ENCODE measurements at places on chromosomes 16 and 17. TPM values are rescaled to one million over a fixed set of nuclear protein-coding genes. Genes with fewer than 3 reads are reported as not detected.

The NTN3 gene
- polyA plus RNA-seq = 4.4 TPM

The TMC8 gene
- 3.7 TPM for polyA plus RNA-seq

The MFAP4 gene
- polyA plus RNA-seq = 233 TPM

The ABCA9 gene
- polyA plus RNA-seq = 17.8 TPM

The RAB34 gene
- polyA plus RNA-seq = 58.6 TPM

The OR2C1 gene
- polyA plus RNA-seq = not detected

The KRTAP4-9 gene
- polyA plus RNA-seq = not detected

The RAP1GAP2 gene
- 1.8 TPM for polyA plus RNA-seq

The FOXL1 gene
- 0.26 TPM for polyA plus RNA-seq

The PIPOX gene
- polyA plus RNA-seq = 0.74 TPM

The SEZ6 gene
- polyA plus RNA-seq = 0.12 TPM

The SLC22A31 gene
- 2.6 TPM for polyA plus RNA-seq

DNA sequence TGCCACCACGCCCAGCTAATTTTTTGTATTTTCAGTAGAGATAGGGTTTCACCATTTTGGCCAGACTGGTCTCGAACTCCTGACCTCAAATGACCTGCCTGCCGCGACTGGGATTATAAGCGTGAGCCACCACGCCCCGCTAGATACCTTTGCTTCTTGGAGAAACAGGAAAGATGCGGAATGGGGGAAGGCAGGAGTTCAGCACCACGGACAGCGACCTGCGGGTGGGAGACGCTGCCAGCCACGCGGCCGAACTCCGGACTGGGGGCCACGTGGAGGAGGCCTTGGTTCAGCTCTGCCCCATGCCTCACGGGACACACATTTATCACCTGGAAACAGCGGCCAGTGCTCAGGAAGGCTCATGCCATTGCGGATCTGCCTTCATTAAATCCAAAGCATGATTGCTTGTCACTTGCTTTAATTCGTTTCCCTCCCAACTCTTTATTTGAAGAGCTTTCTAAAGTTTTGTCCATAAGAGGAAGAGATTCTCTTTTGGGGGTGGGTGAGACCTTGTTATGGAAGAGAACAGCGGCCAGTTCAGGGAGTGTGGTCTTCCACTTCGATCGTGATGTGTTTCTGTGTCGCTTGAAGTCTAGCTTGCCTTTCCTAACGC is 219.9 kb downstream of the ENGASE start:
- DNase-seq = peak; percentile 75

DNA sequence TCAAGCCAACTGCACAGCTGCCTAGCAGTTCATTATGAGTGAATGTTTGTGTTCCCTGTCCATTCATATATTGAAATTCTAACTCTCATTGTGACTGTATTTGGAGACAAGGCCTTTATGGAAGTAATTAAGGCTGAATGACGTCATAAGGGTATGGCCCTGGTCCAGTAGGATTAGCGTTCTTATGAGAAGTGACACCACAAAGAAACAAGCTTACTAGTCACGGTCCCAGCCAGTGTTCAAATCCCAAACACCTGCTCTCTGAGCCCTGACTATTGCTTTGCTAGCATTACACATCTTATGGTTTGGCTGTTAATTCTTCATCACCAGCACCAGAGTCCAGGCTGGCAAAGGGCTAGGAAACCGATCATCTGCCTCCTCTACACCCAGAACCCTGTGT is 2.2 kb downstream of the ZNF668 start:
- DNase-seq = peak; percentile 63

- no peak for DNase-seq
Observed at GRCh38 chr16:22346483-22346882, 27.9 kb downstream of the CDR2 start.

DNA sequence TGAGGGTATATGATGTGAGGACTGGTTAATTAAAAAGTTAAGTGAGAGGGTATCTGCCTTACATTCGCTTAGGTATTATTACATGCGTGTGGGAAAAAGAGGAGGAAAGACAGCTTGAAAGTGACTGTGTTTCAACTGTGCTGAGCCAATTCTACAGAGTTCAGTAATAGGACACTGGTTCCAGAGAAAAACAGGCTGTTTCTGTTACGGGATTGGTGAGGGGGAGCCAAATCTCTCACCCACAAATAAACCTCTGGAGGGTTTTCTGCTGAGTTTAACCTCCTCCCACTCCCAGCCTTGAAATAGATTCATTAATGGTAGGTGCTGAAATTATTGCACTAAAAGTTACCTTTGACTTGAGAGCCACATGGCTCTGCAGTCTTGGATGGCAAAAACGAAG is 3.9 kb upstream of the KRT26 start:
- no peak for DNase-seq

DNA sequence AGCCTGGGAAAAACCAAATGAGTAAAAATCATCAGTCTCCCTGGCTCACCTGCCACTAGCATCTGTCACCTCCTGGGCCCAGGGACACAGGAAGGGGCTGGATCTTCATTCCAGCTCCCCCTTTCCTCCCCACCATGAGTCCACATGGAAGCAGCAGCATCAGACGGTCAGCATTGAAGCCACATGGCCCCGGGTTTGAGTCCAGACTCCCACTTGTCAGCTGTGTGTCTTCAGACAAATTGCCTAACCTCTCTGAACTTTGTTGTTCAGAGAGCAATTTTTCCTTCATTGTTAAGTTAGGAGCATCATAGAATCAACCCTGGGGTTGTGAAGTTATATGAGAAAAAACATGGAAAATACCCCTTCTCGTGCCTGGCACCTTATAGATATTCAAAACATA is 10.7 kb downstream of the CACNG4 start:
- no peak for DNase-seq

GRCh38 chr16:17548825-17549224 is 78.1 kb upstream of the XYLT1 start:
- DNase-seq = no peak

DNA sequence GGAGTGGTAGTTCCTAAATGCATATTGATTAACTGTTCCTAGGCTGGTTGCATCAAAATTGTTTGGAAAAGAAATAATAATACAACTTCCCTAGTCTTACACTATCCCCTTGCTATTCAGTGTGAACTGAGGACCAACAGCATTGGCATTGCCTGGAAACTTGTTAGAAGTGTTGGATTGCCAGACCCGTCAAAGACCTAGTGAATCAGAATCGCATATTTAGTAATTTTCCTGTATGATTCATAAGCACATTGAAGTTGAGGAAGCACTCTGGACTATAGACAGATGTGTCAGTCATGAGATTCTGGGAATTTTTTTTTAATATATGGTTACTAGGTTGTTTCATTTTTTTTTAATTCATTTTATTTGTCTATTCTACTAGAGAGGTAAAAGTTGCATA is 34.7 kb upstream of the KCNJ16 start:
- DNase-seq = no peak

DNA sequence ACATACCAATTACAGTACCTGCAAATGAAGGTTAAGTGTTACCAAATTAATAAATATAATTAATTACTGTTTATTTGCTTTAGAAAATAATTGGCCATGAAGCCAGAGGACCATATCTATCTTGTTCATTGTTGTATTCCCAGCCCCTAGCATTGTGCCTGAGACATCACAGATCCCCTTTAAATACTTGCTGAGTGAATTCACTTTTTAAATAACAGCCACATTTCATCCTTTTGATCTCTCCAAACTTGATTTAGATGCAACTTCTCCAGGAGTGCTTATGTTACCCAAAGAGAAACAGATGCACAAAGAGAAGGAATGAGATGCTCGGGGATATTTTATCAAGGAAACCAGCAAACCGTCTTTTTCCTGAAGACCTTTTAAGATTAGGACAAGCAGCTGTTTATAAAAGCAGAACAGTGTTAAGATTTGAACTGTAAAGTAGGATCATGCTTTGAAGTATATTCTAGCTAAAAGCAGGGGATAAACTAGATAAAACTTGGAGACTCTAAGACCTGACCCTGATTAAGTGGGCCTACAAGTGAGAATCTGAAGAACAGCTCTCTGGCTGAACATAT is 66.3 kb downstream of the CHD9 start:
- DNase-seq = no peak

DNA sequence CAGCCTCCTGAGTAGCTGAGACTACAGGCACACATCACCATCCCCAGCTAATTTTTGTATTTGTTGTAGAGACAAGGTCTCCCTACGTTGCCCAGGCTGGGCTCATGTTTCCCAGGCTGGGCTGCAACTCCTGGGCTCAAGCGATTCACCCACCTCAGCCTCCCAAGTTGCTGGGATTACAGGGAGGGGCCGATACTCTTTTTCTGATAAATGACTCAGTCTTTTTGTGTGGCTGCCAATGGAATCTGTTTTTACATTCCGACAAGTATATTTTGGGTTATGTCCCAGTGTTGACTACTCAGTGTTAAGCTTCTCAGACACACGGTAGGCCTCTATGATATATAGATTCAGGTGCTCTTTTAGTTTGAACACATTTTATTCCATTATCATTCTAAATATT is 58.1 kb downstream of the SLFN11 start:
- DNase-seq = no peak

GRCh38 chr17:74780443-74781238 is 4.5 kb upstream of the NAT9 start:
- DNase-seq = no peak

DNA sequence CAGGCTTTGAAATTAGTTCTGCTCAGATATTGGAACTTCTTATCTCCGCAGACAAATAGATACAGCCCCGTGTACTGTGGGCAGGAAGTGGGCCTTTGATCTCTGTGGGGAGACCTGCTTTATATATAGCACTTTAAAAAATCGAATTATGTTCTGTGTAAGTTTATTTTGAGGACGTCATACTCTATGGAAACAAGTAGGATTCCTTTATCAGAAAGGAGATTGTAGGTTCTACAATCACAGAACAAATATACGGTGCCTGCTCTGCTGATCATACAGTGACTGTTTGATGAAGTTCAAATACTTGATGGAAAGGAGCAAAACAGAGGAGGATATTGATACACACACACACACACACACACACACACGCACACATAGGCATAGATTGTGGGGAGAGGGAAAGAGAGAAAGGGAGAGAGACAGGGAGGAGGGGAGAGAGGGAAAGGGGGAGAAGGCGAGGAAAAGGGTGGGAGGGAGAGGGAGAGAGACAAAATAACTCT is 14.7 kb upstream of the TMEM220 start:
- DNase-seq = no peak

- peak; percentile 71 for DNase-seq
Observed at GRCh38 chr17:82497483-82498405, 21.8 kb upstream of the FOXK2 start.

- no peak for DNase-seq
Observed at GRCh38 chr16:58789351-58789750, 55.2 kb upstream of the GOT2 start.

DNA sequence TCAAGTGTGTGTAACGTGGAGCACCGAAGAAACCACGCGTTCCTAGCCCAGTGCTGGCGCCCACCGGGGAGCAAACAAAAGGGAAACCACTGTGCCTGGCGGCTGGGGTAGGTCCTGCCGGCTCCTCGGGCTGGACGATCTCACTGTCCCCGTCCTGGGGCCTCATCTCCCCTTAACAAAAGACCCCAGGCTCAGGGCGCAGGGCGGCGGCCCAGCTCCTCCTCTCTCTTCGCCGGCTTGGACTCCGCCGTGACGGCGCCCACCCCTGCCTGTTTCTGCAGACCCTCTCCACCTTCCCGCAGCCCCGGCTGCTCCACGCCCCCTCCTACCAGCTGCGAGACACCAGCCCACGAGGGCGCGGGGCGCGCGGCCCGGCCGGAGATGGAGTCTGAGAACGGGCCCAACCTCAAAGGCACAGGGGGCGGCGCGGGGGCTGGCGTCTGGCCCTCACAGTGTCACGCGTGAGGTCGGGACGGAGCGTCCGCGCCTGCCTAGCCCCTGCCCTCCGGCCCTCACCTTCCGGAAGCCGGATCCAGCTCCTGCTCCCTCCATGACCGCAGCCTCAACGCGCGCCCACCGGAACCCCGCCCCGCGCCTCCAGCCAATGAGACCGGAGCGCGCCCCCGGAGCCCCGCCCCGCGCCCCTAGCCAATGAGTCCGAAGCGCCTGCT is at the start of gene CENPX:
CENPX (minus strand) TSS at position 569 of the 671 bp plus-strand sequence; CDS start at position 552, 17 bp downstream.
- no peak for DNase-seq
